ENCODE measurements at places on chromosomes 12 and 14.

GRCh38 chr12:31742891-31743290 lies 14.1 kb upstream of the AMN1 start:
- peak; percentile 79 for DNase-seq

GRCh38 chr12:130336723-130337487 lies 782 bp upstream of the PIWIL1 start:
- no peak for DNase-seq

DNA sequence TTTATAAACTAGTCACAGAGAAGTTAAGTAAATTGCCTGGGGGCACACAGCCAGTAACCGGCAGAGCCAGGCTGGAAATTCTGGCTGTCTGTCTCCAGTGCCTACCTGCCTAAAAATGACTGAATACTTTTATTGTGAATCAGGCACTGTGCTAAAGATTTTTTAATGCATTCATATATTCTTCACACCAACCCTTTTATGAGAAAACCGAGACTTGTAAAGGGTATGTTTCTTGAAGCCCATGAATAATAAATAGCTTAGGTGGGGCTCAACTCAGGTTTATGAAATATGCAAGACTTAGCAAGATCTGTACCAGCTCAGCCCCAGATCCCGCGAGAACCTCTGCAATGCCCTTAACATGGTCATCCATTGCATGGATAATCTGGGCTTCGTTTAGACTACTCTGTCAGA lies 60.8 kb downstream of the TMCC3 start:
- DNase-seq = no peak

DNA sequence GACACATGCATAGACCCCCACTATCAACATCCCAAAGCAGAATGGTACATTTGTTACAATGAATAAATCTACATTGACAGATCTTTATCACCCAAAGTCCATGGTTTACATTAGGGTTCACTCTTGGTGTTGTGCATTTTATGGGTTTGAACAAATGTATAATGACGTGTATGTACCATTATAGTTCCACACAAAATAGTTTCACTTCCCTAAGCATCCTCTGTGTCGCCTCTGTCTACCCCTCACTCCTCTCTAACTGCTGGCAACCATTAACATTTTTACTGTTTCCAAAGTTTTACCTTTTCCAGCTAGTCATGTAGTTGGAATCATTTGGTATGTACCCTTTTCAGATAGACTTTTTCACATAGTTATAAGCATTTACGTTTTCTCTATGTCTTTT lies 69.5 kb upstream of the LMO3 start:
- no peak for DNase-seq

DNA sequence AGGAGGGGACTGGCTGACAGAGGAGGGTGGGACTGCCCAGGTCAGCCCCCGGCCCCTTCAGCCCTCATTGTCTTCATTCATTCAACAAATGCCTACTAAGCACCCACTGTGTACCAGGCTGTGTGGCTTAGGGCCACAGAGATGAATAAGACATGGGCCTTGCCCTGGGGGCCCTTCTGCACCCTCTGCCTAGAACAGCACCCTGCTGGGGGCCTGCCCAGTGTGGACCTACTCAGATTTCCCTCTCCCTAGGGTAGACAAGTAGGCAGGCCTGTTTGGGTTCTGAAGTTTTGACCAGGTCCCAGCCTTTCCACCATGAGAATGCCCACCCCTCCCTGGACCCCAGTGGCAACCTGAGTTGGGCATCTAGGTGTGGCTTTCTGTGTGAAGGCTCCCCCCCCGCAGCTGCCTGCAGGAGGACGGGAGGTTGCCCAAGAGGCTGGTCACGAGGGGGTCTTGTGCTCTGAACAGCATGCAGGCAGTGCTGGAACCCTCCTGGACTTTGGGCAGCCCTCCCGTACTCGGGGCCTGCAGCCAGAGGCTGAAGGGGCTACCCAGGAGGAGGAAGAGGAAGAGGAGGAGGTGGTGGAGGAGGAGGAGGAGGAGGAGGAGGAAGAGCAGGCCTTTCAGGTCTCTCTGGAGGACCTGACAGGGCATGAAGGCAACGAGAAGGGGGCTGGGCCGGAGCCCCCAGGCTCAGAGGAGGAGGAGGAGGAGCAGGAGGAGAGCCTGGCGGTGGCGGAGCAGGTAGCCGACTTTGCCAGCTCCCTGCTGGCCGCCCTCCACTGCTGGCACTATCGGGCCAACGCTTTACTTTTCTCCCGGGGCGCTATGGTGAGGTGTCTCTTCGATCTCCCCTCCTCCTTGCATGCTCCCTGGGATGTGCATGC lies 33.4 kb downstream of the PLEKHG3 start:
- DNase-seq = no peak

DNA sequence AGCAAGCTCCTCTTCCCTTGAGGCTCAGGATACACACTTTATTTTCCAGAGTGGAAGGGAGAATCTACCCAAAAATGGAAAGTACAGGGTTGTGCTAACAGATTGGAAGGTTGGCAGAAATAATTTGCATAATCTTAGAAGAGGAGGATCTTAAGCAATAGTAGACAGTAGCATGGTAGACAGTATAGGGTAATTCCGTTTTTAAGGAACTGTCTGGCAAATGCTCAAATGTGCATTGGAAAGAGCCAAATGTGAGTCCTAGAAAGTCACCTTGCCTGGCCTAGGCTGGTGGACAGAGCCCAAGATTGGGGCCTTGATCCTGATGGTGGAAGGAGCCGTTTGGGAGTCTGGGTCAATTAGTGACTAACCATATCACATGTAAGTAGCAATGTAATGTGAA lies 13.1 kb upstream of the CARMIL3 start:
- no peak for DNase-seq

DNA sequence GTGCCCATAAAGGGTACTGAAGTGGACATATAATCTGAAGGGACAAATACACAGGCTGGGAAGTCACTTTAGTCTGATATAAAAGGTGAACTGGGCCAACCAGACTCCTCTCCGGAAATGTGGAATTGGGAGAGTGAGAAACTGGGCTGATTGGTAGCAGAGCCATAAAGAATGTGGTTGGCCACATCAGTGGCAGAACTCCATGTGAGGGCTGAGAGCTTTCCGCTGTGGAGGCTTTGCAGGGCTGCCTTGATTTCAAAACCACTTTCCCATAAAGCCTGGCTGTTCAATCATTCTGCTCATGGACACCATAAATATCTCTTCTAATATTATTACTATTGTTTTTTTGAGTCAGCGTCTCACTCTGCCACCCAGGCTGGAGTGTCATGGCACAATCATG lies 220.3 kb downstream of the MON2 start:
- no peak for DNase-seq

- DNase-seq = no peak
Measured at GRCh38 chr12:76241371-76241770, 106.8 kb downstream of the BBS10 start.

DNA sequence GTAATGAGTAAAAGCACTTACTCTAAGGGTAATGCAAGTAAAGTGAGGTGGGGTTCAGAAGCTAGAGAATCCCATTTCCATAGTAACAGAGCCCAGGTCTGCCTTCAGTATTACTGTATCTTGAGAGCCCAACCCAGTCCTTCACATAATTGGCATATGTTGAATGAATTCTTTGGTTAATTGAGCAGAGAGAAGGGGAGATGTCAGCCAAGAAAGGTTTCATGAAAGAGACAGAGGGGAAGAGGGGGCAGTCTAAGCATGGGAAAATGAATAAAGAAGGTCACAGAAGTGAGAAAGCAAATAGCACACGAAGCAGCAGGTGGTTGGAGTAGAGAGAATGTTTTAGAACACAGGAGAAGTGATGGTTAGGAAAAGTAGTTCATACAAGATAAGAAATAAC lies 371.1 kb downstream of the SEC23A start:
- DNase-seq = no peak

DNA sequence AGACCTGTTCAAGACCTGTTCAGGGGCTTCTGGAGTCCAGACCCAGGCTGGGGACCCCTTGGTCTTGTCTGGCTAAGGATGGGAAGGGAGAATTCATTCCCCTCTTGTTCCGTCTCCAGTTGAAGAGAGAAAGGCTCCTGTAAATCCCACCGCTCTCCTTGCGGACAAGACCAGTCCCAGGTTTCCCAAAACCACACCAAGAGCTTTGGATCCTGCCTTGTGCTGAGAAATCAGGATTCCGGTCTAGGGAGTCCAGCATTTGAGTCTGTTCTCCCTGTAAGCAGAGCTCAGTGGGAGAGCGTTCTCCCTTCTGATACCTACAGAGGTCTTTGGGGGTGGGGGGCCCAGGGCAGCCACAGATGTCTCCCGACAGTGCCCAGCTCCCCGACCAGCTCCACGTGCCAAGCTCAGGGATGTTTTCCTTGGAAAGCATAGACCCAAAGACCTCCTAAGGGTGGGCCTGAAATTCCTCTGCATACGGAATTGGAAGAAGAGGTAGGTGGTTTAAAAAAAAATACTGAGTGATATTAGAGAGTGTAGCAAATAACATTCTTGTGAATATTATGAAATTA lies 1.9 kb downstream of the HOXC13 start:
- no peak for DNase-seq

DNA sequence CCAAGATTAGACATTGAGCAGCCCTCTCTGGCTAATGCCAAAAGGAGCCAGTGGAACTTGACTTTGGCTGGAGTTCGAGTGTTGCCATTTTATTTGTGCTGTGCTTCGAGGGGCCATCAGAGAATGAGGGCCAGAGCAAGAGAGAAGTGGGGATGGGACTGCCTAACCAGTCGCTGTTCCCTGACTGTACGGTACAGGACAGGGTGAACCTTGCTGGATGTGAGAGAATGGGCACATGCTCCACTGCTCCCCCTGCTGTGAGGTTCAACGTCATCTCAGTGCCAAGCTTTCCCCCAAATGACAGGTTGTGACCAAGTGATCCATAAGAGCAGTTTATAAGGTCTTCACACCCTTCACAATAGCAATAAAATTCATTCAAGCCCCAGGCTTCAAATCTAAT lies 55.1 kb upstream of the BCL11B start:
- DNase-seq = no peak

DNA sequence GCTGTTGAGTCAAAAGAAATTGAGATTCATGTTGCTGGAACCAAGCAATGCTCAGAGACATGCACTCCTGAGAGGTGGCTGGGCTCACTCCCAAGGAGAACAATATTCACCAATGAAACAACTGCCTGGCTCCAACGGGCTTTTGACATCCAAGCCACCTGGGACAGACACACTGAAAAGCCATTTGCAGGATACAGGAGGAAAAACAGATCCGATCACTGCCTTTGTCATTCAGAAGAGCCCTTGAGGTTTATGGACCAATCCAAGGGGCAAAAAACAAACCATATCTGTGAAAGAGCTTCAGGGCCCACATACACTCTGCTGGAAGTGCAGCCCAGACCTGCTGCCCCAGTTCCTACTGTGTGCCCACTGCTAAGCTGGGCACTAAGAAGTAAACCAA lies 277.5 kb downstream of the NUAK1 start:
- no peak for DNase-seq

- no peak for DNase-seq
Measured at GRCh38 chr12:105721051-105721825, 390.7 kb downstream of the C12orf75 start.

DNA sequence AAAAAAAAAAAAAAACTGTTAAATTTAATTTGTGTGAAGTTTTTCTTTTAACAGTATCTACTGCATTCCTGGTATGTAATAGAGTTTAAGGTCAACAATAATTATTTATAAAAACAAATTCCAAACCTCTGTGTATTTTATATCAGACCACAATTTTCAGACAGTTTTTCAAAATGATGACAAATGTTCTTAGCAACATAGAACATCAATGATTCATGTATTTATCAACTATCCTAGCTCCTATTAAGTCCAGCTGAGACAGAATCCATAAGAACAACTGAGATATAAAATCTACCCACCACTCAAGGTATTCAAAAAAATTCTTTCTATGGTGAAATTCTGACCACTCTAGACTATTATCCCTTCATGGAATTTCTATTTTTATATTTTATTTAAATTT lies 144.5 kb downstream of the EPS8 start:
- no peak for DNase-seq

- DNase-seq = no peak
Measured at GRCh38 chr12:4558171-4558570, 3.8 kb upstream of the DYRK4 start.
